ENCODE measurements at places on chromosomes 6 and 20. TPM values are rescaled to one million over a fixed set of nuclear protein-coding genes. Genes with fewer than 3 reads are reported as not detected.

Gene HMGCLL1
- not detected for total RNA-seq

Gene OOEP
- not detected for total RNA-seq

Gene TAF4
- total RNA-seq, result 37.1 TPM

Gene LY6G6D
- total RNA-seq, result not detected

Gene SIRPG
- 51.4 TPM for total RNA-seq

DNA sequence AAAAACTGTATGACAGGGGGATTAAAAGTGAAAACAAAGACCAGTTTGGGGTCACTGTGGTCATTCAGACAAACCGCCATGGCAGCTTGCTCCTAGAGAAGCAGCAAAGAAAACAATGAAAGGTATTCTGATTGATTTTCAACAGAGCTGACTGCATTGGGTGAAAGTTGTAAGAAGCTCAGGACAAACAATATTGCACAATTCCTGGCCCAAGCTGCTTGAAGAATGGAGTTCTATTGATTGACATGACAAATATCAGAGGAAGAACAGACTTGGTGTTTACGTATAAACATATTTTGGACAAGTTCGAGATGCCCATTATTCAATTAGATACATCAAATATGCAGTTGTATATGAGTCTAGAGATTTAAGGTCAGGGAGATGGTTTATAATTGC is 62.0 kb downstream of the TRIM38 start:
- no peak for DNase-seq

DNA sequence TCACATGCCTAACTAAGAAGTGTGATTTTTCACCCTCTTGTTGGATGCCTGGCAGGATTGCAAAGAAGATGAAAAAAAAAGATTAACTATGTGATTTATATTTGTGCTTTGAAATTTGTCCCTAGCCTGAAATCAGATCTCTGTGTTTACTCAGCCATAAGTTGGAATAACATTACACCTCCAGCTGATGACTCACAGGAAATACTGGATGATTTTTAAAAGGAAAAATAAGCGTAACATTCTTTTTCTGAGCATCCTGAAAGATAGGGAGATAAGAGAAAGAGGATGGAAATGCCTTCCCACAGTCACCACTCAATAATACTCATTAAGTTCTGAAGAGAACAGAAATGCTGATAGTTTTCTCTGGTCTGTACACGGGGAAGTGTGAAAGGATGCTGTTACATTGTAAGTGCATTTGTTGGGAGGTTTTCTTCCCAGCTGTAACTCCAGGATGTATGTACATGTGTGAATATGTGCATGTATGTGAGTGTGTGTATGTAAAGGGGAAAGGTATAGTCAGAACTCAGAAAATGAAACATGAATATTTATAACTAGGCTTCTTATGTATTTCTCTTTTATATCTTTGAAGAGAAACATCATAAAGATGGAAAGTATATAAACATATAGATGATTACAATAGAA is 37.4 kb upstream of the RIPPLY2 start:
- DNase-seq, result no peak

GRCh38 chr20:43383026-43383795 is 74.5 kb upstream of the SRSF6 start:
- no peak for DNase-seq

DNA sequence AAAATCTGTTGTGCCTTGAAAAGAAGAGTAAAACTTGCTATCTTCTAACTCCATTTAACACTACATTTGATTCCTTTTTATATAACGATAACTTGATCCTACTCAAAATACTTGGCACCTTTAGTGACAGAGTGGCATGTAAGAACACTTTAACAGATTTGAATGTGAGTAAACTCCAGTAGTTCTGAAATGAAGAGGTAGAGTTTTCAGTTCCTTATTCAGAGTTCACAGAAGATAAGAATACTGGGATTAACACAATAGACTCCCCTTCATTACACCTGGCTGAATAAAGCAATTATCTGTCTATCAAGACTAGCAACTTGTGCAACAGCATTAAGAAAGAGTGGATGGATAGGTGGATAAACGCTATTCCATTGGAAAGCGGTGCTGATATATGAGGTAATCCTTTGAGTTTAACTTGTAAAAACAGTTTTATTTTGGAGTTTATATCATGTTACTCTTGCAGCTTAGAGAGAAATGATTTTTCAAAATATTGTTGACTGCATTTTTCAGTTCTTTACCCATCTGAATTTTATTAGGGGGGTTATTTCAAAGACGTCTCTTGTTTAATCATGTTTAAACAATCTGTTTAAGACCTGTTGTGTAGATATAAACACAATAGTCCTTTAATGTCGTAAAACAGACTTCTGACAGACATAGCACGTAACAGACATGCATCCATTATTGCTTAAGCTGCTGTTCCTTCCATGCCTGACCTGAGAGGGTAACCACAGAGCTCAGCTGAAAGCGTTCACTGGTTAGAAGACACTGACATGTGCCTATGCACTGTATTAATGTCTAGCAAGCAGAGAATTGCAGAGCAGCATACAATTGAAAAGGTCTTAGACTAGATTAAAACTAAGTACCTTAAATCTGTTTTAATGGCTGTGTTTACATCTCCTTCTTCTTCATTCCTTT is 102.4 kb upstream of the SUPT3H start:
- no peak for DNase-seq

DNA sequence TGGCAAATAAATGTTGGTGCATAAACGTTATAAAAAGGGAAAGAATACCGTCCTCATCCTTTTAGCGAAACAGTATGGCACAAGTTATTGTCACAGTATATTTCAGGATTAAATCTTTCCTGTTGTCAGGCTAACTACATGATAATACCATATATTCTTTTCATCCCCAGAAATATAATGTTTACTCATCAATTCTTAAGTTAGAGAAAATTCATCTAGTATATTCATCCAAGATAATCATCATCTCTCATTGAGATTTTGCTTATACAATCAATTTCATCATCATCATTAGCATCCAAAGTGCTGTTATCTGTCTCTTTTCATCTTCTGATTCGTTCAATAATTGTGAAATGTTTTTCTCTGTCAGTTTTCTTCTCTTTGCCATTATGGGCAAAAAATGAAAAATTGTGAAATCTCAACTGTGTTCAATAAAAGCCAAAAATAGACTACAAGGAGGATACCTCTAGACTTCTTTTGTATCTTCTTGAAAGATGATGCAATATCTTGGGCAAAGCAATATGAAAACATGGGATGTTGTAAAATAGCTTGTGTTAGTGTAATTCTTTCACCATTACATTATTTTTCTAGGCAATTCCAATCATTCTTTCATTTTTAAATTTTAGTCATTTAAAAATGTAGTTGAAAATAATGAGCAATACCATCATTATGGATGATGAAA is 2.6 kb downstream of the SPACA1 start:
- no peak for DNase-seq

GRCh38 chr6:154852687-154853086 is 119.5 kb downstream of the SCAF8 start:
- no peak for DNase-seq

GRCh38 chr6:89221129-89221528 is 4.0 kb upstream of the GABRR1 start:
- no peak for DNase-seq

GRCh38 chr6:144104488-144104887 is 9.1 kb upstream of the SF3B5 start:
- no peak for DNase-seq

GRCh38 chr6:37317312-37318038 is 36.3 kb upstream of the RNF8 start:
- DNase-seq, result no peak

DNA sequence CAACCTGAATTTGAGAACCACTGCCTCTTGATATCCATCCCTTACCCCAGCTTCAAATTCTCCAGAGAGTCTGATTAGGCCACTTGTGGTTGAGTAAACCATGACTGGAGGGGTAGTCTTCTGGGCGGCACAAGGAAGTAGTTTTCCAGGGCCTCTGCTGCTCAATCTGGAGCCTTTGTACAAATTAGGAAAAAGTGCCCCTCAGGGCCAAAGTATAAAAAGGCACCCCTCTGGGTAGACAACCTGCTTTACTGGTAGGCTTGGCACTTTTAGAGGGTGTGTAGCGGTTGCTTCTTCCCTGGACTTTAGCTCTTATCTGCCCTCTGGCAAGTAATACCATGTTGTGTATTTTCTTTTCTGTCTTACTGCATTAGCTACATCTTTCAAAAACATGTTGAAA is 32.9 kb upstream of the RPL7L1 start:
- DNase-seq, result no peak

GRCh38 chr20:52191916-52192718 is 538 bp upstream of the ZFP64 start:
- DNase-seq, result peak; percentile 65

DNA sequence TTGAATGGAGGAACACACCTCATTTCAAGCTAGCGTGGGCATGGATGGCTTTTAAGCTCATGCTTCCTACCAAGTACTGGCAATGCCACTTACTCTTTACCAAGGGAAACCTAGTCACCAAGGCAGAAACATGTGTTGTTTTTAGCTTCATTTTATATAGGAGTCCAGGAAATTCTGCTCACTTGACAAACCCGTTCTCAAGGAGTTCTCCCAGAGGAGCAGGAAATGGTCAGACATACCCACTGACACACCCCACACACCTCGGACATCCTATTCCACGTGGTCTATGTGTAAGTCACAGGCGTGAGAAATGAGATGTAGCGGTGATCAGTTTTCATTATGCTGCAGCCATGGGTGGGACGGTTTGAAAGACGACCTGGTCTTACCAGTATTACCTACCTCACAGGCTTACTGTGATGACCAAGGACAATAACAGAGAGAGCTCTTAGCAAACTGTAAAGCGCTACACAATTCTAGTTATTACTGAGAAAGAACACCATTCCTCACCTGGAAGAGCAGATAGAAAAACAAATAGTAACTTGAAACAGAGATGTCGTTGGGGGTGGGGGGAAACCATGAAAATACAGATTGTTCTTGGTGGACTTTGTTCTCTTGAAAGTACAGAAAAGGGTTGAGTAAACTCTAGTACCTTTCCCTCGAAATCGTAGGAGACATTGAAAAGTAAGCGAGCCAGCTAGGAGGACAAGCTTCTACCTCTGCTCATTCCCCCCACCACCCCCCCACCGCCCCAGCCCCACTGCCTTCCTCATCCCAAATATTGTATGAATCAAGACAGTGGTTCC is 1.7 kb downstream of the CNKSR3 start:
- no peak for DNase-seq

- DNase-seq, result no peak
Observed at GRCh38 chr20:37672143-37672542, 21.7 kb upstream of the CTNNBL1 start.

DNA sequence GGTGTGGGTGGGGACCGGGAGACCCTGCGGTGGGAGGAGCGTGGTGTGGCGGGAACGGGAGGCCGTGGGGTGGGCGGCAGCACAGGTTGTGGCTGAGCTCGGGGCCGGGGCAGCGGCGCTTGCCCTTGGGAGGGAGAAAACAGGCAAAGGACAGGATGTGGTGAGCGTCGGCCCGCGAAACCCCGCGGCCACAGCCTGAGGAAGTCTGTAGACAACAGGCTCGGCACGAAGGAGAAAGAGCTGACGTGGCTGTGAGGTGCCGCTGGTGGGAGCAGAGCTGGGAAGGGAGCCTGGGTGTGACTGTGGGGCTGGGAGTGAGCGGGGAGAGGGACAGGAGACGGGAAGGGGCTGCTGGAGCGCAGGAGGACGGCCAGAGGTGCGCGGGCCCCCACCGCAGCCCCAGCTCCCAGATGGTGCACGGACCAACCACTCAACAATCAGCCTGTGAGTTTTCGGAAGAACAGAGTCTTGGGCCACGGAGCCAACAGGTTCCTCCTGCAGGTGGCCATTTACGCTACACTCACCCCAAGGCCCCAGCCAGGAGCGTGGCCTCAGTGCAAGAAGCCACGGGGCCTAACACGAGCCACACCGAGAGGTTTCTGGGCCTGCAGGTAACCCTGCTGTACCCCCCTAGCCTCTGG is 202.8 kb downstream of the DLL1 start:
- DNase-seq, result no peak

DNA sequence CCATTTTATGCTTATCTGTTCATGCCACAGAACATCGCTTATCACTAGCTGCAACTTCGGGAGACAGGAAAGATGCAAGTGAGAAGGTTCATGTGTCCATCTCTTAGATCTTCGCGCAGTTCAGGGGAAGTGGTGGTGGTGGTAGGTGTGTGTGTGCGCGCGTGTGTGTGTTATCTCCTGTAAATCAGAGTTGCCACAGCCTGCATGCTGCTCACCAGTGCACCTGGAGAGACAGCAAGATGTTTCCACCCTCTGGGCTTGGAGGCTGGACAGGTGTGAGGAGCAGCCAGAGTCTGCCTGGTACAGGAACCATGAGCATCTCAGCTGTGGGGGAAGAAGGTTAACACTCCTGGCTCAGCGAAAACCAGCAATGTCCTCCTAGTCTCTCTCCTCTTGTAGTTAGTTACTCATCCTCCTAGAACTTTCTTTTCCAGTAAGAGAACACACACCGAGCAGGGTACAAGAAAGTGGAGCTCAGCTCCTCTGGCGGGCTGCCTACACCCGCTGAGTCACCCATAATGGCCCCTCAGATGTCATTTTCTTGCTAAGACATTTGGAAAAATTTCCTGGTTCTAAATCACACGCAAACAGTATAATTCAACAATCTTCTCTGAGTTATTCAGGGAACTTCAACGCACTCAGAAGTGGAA is 5.1 kb upstream of the TUBB1 start:
- DNase-seq, result no peak

DNA sequence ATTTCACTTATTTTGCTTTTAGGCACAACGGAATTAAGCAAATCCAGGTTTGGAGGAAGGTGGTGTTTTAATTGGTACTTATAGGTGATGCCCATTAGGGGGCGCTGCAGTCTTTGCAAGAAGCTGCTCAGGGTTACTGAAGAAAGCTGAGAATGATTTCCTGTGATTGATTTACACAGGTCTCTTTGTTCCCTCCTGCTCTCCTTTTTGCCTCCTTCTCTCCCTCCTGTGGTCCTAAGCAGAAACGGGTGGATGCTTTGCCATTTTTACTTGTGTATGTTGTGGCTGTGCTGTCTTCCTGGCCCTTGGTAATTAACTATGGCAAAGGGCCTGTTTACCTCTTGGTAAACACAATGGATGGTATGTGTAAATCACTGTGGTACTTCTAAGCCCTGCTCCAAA is 97.8 kb downstream of the ANKS1A start:
- DNase-seq, result peak; percentile 23

GRCh38 chr20:6566821-6567220 is 200.7 kb upstream of the BMP2 start:
- DNase-seq, result no peak

All from naive thymus-derived CD4-positive, alpha-beta T cell (primary cell).